ENCODE measurements at places on chromosomes 5 and 9.

GRCh38 chr5:84255315-84255714, 129.4 kb downstream of the EDIL3 start:
- no peak for DNase-seq

- DNase-seq: no peak
Observed at GRCh38 chr9:3247211-3247610, 278.6 kb downstream of the RFX3 start.

DNA sequence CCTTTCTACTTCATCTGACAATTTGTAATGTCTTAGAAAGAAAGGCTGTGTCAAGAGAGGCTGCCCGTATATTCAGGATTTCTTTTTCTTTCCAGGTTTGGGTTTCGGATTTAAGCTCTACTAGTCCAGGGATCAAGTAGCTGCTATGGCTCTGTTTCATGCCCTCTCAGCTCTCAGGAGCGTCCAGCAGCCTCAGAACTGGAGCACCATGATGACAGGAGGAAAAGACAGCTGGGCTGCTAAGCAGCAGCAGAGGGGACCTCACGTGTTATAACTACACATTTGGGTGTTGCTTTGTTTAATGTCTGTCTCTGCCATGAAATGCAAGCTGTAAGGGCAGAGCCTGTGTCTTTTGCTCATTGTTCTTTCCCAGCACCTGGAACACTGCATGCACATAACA, 28.5 kb downstream of the TBC1D2 start:
- DNase-seq: no peak

- no peak for DNase-seq
Observed at GRCh38 chr5:174552428-174552827, 172.0 kb upstream of the MSX2 start.

- no peak for DNase-seq
Observed at GRCh38 chr5:43427306-43427705, 15.1 kb upstream of the CCL28 start.

DNA sequence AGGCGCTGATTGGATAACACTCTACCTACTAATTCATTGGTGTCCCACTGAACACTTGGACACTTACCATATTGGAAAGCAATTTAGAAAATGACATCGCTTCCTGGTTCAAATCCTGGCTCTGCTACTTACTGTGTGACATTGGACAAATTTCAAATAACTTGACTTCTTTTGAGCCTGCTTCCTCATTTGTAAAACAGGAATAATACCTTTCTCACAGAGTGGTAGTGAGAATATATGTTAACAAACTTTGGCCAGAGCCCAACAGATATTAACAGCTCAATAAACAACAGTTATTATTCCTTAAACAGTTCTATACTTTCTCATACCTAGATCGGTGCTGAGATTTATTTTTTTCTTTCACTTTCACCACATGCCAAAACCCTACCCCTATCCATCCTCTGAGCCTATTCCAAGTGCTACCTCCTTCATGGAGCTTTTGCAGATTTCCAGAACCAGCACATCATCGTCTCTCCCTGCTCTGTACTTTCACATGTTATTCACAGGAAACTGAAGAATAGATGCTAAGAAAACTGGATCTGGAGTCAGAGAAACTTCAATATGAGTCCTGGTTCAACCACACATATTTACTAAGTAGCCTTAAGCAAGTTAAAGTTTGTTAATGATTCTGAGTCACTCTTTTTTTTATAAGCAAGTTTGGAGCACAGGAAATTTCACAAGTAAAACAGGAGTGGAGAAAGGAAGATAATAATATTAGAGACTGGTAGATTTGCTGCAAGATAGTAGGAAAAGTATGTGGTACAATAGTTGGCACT, 92.3 kb downstream of the STRBP start:
- no peak for DNase-seq

DNA sequence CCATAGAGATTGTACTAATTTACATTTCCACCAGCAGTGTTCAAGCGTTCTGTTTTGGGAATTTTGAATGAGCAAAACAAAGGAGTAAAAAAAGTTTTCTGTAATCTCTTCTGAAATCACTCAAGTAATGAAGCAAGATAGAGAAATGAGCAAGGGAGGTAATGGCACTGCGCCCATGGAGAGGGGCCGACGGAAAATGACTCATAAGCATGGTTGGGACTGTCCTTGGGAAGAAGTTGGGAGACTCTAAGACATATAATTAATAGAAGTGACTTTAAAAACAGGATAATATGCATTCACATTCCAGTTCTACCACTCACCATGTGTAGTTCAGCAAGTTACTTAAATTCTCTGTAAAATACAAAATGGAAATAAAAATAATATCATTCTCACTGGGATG, 62.5 kb upstream of the C5orf46 start:
- DNase-seq: no peak

DNA sequence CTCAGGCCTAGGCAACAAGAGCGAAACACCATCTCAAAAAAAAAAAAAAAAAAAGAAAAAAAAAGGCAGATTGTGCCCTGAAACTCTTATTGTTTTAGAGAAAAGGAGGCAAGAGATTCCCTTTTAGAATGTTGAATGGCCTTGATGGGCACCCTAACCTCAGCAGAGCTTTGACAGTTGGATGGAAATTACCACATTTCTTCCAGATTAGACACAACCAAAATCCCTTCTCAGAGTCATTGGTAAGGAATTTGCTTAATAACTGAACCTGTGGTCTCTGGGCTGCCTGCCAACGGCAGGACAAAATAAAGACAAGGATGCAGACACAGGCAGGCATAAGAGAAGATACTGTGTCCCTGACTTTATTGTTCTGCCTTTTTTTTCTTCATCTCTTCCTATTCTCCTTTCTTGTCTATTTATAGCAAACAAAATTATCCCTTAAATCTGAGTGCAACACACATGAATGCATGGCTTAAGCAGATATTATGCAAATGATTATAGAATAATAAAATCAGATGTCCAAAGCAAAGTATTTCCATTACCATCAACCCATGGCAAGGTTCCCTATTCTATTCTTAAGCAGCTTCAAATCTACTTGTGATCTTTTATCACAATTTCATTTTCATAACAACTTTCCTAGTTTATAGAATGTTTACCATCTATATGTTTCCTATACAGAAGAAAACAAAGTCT, 37.3 kb upstream of the TRIO start:
- DNase-seq: no peak

DNA sequence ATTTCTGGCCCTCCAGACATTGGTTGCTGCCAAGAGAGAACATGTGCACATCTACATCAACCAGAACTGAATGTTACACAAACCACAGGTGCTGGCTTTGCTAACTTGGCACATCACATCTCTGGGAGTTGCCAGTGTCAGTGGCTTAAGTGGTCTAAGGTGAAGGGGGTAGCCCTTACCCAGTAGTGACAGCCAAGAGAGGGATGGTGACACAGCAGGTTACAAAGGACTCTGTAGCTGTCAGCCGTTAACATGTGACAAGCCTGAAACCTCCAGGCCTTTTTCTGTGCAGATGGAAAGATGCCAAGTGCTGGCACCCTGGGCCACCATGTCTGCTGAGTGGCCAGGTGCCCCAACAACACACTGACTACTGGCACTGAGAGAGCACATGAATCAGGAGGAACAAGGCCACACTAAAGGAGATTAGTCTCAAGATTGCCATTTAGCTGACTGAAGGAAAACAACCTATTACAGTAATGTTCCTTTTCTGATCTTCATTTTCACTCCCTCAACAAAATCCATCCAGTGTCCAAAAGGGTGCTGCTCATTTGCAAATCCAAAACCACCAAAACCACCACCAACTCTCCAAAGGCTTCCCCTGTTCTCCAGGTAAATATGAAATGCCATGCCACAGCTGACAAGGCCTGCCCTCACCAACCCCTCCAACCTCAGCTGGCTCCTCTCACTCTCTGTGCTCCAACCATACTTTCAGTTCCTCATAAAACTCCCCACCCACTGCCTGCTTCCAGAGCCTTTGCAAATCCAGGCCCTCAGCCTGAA, 20.2 kb downstream of the SIL1 start:
- DNase-seq: no peak

DNA sequence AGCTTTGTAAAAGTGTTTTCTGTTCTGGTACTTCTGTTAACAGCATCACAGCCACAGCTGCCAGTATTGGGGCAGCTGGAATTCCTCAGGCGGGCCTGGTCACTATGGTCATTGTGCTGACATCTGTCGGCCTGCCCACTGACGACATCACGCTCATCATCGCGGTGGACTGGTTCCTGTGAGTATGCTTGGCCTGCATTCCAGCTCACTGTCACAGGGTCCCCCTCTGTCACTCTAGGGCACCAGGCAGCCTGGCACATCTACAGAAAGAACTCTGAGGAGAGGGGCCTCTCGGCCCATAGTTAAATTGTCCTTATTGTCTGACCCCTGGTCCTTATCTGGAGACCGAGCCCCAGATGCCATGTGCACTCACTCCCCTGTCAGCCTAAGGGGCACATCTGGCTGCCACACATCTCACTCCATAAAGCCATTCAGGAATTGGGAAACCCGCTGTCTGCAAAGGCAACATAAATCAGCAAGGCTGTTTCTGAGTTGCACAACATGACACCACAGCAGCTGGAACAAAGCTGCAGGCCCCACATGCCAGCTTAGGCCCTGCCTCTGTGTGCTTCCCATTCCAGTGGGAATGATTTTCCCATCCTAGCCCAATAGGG, 77.5 kb downstream of the SLC1A3 start:
- DNase-seq: no peak

- DNase-seq: no peak
Observed at GRCh38 chr5:151281001-151281639, 22.4 kb downstream of the SLC36A3 start.

DNA sequence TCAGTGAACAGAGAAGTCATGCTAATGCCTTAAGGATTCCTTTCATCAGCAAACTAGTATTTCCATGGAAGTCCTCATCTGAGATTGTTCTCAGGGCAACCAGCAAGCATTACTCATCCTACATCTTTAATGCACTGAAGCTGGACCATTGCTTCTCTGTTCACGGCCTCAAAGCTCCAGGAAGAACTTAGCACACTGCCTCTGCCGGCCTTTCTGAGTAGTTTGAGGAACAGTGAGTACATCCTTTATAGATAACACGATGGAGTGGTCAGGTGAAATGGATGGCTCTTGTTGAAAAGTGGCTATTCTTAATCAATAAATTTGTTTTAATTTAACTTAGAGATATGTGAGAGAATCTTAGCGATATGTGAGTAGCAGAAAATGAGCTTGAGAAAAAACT, 35.8 kb downstream of the MEGF10 start:
- DNase-seq: no peak

GRCh38 chr9:105554042-105554441, 3.9 kb upstream of the FKTN start:
- no peak for DNase-seq

- DNase-seq: no peak
Observed at GRCh38 chr5:77709993-77710685, 66.0 kb downstream of the TBCA start.

- DNase-seq: no peak
Observed at GRCh38 chr5:95845391-95845790, 22.9 kb upstream of the GLRX start.

DNA sequence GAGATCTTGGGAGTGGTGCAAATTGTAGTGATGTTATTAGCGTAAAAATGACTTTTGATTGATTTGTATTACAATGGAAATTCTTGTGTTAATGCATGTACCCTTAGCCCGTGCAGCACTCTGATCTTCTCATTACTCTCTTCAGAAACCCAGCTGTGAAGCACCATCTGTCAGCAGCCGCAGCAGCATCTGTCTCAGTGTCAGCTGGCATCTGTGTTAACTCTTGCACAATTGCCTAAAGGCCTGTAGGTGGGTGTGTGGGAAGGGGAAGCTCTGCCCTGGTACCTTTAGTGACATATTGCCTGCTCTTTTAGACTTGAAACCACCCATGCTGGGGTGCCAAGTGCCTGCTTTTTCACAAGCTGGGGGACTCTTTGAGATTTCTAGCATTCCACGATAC, 101.3 kb downstream of the FBXL7 start:
- no peak for DNase-seq

DNA sequence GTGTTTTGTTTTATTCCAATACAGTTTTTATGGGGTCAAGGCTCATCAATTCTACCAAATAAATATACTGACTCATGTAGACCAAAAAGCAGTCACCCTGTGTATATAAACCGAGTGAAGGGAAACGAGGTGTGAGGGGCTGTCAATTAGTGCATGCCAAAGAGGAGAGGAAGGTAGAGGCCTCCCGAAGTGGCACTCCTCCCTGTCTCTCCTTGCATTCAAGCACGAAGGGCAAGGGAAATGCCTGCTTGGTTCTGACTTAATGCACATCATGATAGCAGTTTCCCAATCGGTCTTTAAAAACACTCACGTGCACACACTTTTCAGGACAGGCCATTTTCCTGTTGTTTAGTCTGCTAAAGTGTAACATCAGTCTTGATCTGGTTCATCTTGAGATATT, 125.6 kb upstream of the SLCO6A1 start:
- no peak for DNase-seq

DNA sequence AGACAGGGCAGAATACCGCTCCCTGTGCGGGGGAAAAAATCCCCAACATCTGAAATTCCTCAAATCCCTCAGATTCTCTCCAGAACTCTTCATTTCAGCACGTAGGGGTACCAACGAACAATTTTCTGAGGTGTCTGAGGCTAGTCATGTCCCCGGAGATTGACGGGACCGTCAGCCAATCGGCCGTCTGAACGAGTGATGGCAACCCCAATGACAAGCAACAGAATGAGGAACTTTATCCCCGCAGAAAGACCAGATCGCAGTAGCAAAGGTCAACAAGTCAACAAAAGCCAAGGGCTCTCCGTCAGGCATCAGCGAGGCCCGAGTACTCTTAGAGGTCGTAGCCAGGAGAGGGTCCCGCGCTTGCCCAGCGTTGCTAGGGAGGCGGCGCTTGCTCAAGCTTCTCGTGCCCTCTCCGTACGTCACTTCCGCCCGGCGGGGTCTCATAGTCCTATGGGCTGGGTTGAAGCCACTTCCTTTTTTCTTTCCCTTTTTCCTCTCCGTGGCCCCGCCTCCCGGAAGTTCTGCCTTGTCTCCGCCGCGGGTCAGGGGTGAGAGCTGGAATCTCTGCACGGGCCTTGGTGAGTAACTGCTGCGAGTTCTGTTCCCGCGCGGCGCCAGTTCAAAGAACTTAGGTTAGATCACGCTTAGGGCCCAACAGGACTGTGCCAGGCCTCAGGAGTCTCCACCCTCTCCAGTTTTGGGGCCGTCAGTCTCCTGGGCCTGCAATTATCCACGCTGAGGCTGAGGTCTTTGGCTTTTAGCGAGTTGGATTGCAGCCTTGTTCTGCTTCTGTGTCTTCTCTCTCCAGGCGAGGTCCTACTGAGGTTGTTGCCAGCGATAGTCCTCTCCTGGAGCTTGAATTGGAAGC, at the start of gene RNF20:
RNF20 (plus strand) TSS at position 520 of the 871 bp plus-strand sequence. CDS start 1,571 bp downstream, outside the sequence.
- DNase-seq: peak; percentile 99

GRCh38 chr9:24071716-24072115, 245.7 kb upstream of the ELAVL2 start:
- no peak for DNase-seq

GRCh38 chr5:107072440-107072839, 598.3 kb downstream of the EFNA5 start:
- DNase-seq: no peak
